ENCODE measurements at places on chromosomes 11 and 22. TPM values are rescaled to one million over a fixed set of nuclear protein-coding genes. Genes with fewer than 3 reads are reported as not detected.
A peak's percentile ranks its signal among the peaks of the same experiment; 100 is the strongest.

Gene NRIP3
- 0.22 TPM for total RNA-seq

DNA sequence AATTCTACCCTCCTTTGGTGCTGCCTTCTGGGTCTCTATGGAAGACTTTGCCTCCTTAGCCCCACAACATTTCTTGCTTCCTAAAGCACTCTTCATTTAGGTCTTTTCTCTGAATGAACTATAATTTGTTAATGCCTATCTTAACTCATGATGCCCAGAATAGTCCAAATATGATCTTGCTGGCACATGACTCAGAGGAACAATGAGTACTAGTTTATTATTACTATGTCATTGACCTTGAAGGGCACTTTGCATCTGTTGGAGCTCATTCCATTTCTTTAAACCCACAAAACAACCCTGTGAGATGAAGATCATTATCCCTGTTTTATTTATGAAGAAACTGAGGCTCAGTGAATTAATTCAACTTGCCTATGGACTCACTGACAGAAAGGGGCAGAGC is 320.2 kb upstream of the PLET1 start:
- H3K27me3 ChIP-seq: no peaks in the 10 kb centered on the region
- no peak for DNase-seq
- no peak overlapping the region for H3K4me3 ChIP-seq
- H3K36me3 ChIP-seq: no peaks in the 10 kb centered on the region
- H3K4me1 ChIP-seq: peaks cover 9% of the 10 kb centered on the region

DNA sequence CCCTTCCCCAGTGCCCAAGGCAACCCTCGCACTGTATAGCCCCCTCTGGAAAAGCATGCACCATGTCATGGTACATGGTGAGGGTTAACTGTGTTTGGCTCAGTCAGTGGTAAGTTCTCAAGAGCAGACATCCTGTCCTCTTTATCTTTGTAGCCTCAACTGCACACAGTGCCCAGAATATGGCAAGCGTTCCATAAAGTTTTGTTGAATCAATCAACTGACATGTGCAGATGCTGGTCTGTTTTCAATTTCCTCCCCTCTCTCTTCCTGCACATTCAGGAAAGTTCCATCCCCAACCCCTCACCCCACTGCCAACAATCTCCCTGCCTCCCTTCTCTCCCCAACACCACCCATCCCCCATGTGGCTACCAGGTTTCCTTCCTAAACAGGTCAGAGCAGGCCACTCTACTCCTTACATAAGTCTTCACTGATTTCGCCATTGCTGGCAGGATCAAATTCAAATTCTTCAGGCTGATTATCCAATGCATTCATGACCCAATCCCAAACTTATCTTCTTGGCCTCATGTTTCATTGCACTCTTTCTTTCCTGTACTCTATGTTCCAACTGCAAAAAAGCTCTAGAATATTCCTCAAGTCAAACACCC is 15.5 kb upstream of the TMPRSS5 start:
- peaks cover 39% of the 10 kb centered on the region for H3K4me1 ChIP-seq
- peak overlapping the region; percentile 30 for H3K27ac ChIP-seq
- no peaks in the 10 kb centered on the region for H3K36me3 ChIP-seq

Gene AMOTL1
- total RNA-seq: 248 TPM

DNA sequence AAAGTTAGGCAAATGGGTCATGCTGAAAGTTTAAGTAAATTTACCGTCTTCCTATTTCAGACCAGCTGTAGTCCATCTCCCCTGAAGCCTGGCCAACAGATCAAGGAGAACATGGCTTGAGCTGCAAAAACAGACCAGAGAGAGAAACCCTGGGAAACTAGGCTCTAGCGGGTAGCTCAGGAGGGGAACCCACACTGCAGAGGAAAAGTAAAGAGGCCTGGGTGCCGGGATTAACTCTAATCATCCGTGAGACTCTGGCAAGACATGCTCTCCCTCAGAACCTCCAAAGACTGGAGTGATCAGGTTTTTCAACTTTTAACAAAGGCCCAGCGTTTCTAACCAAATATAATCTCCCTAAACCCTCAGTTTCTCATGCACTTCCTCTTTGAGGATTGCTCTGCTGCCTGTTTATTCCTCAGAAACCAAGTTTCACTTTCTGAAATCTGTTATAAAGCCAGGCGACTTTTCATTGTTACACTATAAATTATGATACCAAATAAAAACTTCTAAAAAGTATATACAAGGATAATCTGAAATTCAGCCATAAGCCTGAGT is 67.5 kb downstream of the GAB2 start:
- DNase-seq: no peak
- H3K27me3 ChIP-seq: no peaks in the 10 kb centered on the region
- peaks cover 13% of the 10 kb centered on the region for H3K4me1 ChIP-seq
- peak overlapping the region; percentile 21 for H3K27ac ChIP-seq
- H3K4me3 ChIP-seq: peak overlapping the region; percentile 42

GRCh38 chr11:20887137-20887536 is 217.8 kb downstream of the NELL1 start:
- H3K27ac ChIP-seq: no peak overlapping the region
- H3K36me3 ChIP-seq: no peaks in the 10 kb centered on the region
- H3K4me1 ChIP-seq: no peaks in the 10 kb centered on the region

DNA sequence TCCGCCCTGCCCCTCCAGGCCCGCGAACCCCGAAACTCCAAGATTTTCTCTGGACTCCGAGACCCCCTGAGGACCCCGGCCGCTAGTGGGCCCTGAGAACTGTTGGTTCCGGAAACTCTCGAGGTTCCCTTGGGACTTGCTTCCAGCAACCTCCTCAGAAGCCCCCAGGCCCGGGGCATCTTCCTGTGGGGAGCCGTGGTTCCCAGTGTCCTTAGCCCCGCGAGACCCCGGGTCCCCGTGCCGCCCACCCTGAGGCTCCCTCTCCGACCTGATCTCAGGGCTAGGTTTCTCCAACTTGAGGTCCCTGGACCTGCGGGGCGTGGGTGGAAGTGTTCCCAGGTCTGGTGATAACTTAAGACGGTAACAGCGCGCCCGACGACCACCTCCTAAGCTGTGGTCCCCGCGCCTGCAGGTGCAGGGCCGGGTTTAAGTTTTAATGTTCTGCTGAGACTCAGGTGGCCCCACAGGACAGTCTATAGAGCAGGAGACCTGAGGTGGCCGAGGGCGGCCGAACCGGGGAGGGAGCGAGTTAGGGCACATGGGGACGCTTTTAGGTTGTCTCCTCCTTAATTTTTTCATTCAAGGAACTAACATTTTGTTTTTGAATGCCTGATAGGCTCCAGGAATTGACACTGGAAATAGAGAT is 720 bp downstream of the FAM118A start:
- no peaks in the 10 kb centered on the region for H3K27me3 ChIP-seq
- H3K4me3 ChIP-seq: peak overlapping the region; percentile 99
- peak overlapping the region; percentile 92 for H3K27ac ChIP-seq
- no peak for DNase-seq

GRCh38 chr11:8330404-8330803 is 66.7 kb upstream of the LMO1 start:
- no peak overlapping the region for H3K4me3 ChIP-seq
- H3K27ac ChIP-seq: no peak overlapping the region
- no peaks in the 10 kb centered on the region for H3K27me3 ChIP-seq
- H3K36me3 ChIP-seq: no peaks in the 10 kb centered on the region
- peaks cover 6% of the 10 kb centered on the region for H3K4me1 ChIP-seq

- peak overlapping the region; percentile 53 for H3K4me3 ChIP-seq
- DNase-seq: peak; percentile 82
- H3K4me1 ChIP-seq: no peaks in the 10 kb centered on the region
- peaks cover 9% of the 10 kb centered on the region for H3K36me3 ChIP-seq
- no peak overlapping the region for H3K27ac ChIP-seq
These were observed 15.0 kb downstream of the RHOD start for GRCh38 chr11:67071420-67072284.

DNA sequence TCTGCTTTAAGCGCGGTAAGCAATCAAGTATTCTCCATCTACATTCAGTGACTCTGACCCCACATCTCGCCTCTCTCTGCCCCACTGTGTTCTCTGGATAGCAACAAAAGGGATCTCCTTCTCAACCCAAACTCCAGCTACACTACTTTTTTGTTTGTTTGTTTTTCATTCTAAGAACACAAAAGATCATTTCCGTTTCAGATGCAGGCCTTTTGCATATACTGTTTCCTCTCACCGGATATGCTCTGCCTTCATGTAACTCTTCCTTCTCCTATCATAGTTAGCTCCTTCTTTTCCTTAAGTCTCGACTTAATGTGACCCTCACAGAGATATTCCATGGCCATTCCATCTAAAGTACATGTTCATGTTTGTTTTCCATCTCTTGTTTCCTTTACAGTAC is 179.8 kb upstream of the MTMR2 start:
- H3K36me3 ChIP-seq: no peaks in the 10 kb centered on the region
- no peak overlapping the region for H3K27ac ChIP-seq
- no peaks in the 10 kb centered on the region for H3K4me1 ChIP-seq

DNA sequence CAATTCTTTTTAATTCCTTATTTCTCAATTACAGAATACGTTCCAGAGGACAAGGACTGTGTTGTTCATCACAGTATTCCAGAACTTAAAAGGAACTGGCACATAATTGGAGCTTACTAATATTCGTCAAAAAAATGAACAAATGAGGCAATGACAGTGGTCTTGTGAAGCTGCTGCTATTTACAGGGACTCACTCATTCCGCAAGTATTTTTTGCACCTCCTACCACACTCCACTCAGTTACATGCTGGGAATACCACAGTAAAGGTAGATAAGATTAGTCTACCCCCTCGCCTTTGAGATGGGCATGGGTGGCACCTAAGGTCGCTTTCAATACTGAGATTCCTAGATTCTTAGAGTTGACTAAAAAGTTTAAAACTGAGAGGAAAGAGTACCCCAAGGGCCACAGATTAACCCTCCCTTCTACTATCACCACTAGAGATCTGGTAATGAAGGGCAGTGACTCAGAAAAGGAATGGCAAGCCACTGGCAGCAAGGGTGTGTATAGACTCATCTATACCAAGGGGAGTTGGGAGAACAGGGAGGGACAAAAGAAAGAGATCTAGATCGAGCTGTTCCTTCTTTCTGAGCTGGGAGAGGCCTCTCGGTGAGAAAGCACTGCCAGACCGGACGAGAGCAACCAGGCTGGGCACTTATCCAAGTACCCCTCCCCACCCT is 85.0 kb downstream of the RPL27A start:
- no peak for DNase-seq
- no peaks in the 10 kb centered on the region for H3K36me3 ChIP-seq
- no peaks in the 10 kb centered on the region for H3K27me3 ChIP-seq
- H3K4me3 ChIP-seq: no peak overlapping the region

- DNase-seq: no peak
- no peak overlapping the region for H3K27ac ChIP-seq
- H3K27me3 ChIP-seq: no peaks in the 10 kb centered on the region
- H3K4me3 ChIP-seq: no peak overlapping the region
- no peaks in the 10 kb centered on the region for H3K4me1 ChIP-seq
- H3K36me3 ChIP-seq: no peaks in the 10 kb centered on the region
These were observed 39.8 kb upstream of the SPTBN2 start for GRCh38 chr11:66768818-66769217.

GRCh38 chr22:50317674-50318073 is 9.1 kb downstream of the DENND6B start:
- H3K4me3 ChIP-seq: no peak overlapping the region
- DNase-seq: no peak
- no peaks in the 10 kb centered on the region for H3K4me1 ChIP-seq
- H3K36me3 ChIP-seq: no peaks in the 10 kb centered on the region

DNA sequence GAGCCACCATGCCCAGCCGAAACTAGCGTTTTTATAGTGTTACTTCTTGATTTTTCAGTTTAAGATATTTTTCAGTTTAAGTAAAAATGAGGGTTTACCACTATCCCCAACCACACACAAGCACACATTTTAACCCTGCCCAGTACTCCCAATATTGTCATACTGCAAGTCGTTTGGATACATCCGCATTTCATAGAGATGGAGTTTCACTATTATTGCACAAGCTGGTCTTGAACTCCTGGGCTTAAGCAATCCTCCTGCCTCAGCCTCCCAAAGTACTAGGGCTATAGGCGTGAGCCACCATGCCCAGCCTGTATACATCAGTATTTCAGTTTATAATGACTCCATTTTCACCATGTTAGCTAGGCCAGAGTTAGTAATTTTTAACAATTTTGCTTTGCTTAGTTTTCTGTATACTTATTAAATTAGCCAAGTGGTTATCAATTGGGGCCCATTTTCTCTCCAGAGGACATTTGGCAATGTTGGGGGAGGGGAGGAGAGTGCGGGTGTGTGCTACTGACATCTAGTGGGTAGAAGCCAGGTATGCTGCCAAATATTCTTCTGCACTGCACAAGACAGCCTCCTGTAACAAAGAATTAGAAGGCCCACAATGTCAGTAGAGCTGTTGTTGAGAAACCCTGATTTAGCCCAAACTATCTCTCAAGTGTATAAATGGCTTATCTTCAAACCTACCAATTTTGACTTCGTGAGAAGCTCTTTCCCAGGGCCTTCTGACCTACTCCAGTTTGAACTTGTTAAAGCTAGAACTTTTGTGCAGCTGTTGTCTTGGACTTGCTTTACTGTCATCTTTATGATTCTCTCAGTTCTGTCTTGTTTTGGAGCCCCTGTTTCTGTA is 7.3 kb downstream of the USP47 start:
- no peak overlapping the region for H3K4me3 ChIP-seq
- H3K4me1 ChIP-seq: peaks cover 95% of the 10 kb centered on the region
- peak; percentile 22 for DNase-seq

Gene MMP12
- total RNA-seq: not detected

Data from psoas muscle (tissue), 8 donors.